Endothelial cell (in vitro differentiated cells): ENCODE measurements at places on chromosomes 7 and 10. TPM values are rescaled to one million over a fixed set of nuclear protein-coding genes. Genes with fewer than 3 reads are reported as not detected.
A peak's percentile ranks its signal among the peaks of the same experiment; 100 is the strongest.

DNA sequence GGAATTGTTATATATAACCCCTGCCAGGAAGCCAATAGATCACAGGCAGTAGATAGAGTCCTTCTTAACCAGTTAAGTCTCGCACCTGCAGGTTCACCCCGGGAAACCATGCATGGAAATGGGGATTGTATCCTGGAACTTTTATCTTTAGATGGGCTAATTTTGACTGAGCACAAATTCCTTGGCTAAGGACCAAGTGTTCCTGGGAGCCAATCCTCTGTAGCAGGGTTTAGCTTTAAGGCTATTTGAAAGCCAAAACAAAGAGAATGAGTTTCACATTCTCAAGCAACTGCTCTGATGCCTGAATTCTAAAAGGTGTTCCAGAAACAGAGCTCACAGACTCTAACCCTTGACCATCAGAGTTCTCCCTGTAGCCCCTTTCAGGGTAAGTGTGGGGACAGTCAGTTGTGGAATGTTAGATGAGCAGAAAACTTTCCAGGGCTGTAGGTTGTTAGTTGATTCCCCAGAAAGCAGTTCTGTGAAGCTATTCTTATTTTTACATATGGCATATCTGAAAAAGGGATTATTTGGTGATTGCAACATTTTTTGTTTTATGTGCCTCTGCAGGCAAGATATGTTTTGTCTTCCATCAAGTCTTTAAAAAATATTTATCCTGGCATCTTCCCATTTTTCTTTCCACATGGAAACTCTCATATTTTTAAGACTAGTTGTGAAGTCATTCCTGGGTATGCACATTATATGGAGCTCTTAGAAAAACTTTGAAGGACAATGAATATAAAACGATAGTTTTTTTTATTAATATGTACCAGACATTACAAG is 16.2 kb upstream of the NPVF start:
- H3K27me3 ChIP-seq, result peaks cover 3% of the 10 kb centered on the region
- no peaks in the 10 kb centered on the region for H3K36me3 ChIP-seq
- no peak overlapping the region for H3K27ac ChIP-seq
- no peak for DNase-seq
- no peak overlapping the region for H3K4me3 ChIP-seq

SPACDR gene
- 4.3 TPM for total RNA-seq

- peaks cover 28% of the 10 kb centered on the region for H3K36me3 ChIP-seq
- peaks cover 55% of the 10 kb centered on the region for H3K4me1 ChIP-seq
- H3K27ac ChIP-seq, result peak overlapping the region; percentile 76
- H3K27me3 ChIP-seq, result peaks cover 2% of the 10 kb centered on the region
Observed at GRCh38 chr7:37344886-37345579, 103.6 kb downstream of the ELMO1 start.

- H3K27me3 ChIP-seq, result no peaks in the 10 kb centered on the region
- no peak overlapping the region for H3K4me3 ChIP-seq
- peaks cover 6% of the 10 kb centered on the region for H3K4me1 ChIP-seq
- no peaks in the 10 kb centered on the region for H3K36me3 ChIP-seq
- DNase-seq, result no peak
Observed at GRCh38 chr10:117112220-117112619, 25.9 kb downstream of the VAX1 start.

GRCh38 chr10:122363722-122364463 is 10.6 kb upstream of the PLEKHA1 start:
- H3K27ac ChIP-seq, result no peak overlapping the region
- DNase-seq, result no peak
- peaks cover 18% of the 10 kb centered on the region for H3K4me1 ChIP-seq
- H3K27me3 ChIP-seq, result peaks cover 4% of the 10 kb centered on the region
- no peaks in the 10 kb centered on the region for H3K36me3 ChIP-seq
- no peak overlapping the region for H3K4me3 ChIP-seq

DNA sequence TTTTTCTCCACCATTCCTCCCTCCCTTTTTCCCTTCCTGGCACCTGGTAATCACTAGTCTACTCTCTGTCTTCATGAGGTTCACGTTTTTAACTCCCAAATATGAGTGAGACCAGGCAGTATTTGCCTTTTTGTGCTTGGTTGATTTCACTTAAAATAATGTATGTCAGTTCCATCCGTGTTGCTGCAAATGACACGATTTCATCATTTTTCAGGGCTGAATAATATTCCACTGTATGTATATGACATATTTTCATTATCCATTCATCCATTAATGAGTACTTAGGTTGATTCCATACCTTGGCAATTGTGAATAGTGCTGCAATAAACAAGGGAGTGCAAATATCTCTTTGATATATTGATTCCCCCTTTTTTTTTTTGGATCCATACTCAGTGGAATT is 25.8 kb downstream of the GALNT17 start:
- H3K27me3 ChIP-seq, result peaks cover 4% of the 10 kb centered on the region
- no peaks in the 10 kb centered on the region for H3K36me3 ChIP-seq
- H3K4me3 ChIP-seq, result no peak overlapping the region

- no peak for DNase-seq
- H3K27ac ChIP-seq, result no peak overlapping the region
- no peaks in the 10 kb centered on the region for H3K27me3 ChIP-seq
- no peaks in the 10 kb centered on the region for H3K36me3 ChIP-seq
- no peaks in the 10 kb centered on the region for H3K4me1 ChIP-seq
- no peak overlapping the region for H3K4me3 ChIP-seq
Observed at GRCh38 chr10:107371801-107372200, 207.3 kb upstream of the SORCS1 start.
